ENCODE measurements at places on chromosomes 13 and 19.

DNA sequence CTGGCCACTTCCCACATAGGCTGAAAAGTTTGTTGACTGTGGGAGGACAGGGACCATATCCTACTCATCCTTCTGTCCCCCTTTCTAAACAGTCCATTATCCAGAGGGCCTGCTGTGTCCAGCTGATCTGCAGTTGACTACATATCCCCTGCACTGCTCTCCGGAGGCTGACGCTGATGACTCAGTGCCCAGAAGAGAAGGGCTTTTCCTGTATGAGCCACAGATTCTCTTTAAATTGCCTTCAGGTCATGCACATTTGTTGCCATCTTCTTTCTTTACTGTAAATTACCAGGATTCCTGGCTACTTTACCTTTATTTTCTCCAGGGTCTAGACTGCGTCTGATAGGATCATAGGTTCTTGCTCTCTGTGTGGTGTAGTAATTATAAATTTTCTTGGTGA lies 125.2 kb downstream of the LACC1 start:
- no peak for DNase-seq

DNA sequence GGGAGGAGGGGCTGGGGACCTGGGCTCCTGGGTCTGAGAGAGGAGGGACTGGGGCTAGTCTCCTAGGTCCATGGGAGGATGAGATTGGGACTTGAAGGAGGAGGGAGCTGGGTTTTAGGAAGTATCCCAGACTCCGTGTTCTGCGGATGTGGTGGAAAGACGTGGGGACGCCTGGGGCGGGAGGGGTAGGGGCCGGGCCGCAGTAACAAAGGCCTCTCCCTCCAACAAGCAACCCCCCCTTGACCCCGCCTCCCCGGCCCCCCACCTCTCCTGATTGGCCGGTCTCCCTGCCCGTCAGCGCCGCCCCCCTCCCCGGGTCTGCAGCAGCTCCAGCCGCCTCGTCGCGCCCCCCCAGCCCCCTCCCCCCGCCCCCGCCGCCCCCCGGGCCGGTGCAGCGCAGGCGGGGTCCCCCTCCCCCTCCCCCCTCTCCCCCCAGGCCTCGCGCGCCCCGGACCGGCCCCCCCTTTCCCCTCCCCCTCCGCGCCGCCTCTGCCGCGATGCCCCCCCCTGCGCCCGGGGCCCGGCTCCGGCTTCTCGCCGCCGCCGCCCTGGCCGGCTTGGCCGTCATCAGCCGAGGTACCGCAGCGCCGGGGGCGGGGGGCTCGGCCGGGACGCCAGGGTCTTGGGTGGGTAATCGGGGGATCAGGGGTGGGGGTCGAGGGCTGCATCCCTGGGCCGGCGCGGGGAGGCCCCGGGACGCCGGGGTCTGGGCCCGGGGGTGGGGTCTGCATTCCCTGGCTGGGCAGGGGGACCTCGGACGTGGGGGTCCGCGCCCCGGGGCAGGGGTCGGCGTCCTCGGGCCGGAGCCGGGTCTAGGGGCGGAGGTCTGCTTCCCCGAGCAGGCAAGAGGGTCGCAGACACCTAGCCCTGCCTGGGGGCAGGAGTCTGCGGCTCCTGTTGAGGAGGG lies at the start of gene IGLON5:
Gene IGLON5 (plus strand): TSS at position 294 of the 907 bp plus-strand sequence. CDS start 204 bp downstream, at position 498.
- no peak for DNase-seq

DNA sequence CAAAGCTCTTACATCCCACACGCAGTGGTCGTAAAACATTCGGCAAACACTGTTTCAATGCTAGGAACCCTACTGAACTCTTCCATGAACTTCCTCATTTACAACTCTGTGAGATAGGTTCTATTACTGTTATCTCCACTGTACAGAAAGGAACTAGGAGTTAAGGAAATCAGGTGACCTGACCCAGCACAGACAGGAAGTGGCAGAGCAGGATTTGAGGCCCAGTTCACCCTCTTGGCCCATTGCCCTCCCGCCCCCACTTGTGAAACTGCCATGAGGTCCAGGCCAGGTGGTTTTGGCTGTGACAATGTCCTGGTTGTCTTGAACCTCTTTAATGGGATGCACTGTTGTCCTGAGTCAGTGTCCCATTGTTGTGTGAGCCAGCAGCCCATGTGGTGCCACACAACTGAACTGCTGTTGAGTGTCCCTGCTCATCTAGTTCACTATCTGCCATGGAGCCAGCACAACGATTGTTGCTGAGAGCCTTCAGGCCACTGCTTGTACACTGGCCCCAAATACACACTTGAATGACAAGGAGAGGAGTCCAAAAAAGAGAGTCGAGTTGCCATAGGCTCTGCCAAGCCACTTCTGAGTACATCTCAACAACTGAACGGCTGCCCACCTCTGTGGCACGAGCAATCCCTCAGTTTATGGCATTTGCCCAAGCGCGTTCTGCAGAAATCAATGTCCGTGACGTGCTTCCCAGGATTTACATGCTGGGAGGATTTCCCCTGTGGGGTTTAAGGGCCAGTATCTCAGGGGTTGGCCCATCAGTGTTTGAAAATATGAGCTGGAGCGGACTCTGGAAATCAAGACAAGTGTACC lies 484.6 kb downstream of the TSHZ3 start:
- DNase-seq, result no peak

GRCh38 chr13:44685641-44686040 lies 109.5 kb upstream of the TSC22D1 start:
- no peak for DNase-seq

GRCh38 chr13:27988520-27988919 lies at the start of gene URAD:
TSS of gene URAD (minus strand) at chr13:27988693. CDS start at chr13:27988637, 56 bp downstream.
- no peak for DNase-seq

GRCh38 chr13:110042253-110042950 lies 256.0 kb upstream of the IRS2 start:
- DNase-seq, result no peak

- no peak for DNase-seq
Measured at GRCh38 chr19:3656747-3657394, 30.3 kb upstream of the CACTIN start.

Data from NCI-H1048 (cell line).